ENCODE measurements at places on chromosomes 5 and 9.

DNA sequence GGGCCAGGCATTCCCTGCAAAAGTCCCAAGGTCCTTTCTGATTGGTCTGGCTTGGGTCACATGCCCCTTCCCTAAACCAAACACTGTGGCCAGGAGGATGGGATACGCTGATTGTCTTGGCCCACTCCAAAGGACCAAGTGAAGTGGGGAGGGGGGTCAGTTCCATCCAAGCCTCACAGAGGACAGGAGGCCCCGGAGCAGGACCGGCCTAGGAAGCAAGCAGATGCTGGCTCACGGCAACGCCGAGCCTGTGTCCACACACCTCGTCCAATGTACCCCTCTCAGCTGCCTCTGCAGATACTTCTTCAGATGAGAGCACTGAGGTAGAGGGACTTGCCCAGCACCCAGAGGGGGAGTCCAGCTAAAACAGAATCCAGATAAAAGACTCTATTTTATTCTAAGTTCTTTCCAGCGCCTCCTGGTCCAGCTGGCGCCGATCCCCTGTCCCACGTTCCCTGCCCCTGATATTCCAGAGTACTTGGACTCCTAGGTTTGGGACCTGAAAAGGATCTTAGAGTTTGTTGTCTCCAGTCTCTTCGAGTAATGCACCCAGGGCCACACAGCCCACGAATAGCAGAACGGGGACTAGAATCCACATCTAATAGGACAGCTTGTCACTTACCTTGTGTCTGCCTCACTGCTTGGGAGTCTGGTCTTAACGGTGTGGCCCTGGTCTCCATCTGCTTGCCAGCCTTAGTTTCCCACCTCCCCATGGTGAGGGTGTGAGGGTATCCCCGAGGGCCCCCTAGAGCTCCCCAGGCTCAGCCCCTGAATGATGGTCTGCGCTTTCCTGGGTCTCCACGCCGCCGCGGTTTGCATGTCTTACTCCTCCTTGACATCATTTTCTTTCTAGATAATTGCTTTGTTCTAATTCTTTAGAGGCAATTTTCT, 72.4 kb upstream of the UNC5A start:
- no peak overlapping the region for H3K27ac ChIP-seq
- H3K27me3 ChIP-seq, result no peaks in the 10 kb centered on the region
- peaks cover 6% of the 10 kb centered on the region for H3K4me1 ChIP-seq
- H3K36me3 ChIP-seq, result no peaks in the 10 kb centered on the region

- H3K27ac ChIP-seq, result no peak overlapping the region
- DNase-seq, result no peak
- peaks cover 9% of the 10 kb centered on the region for H3K36me3 ChIP-seq
- no peaks in the 10 kb centered on the region for H3K27me3 ChIP-seq
- H3K4me3 ChIP-seq, result no peak overlapping the region
- peaks cover 9% of the 10 kb centered on the region for H3K4me1 ChIP-seq
Observed at GRCh38 chr5:177478711-177479646, 5.5 kb upstream of the DBN1 start.

DNA sequence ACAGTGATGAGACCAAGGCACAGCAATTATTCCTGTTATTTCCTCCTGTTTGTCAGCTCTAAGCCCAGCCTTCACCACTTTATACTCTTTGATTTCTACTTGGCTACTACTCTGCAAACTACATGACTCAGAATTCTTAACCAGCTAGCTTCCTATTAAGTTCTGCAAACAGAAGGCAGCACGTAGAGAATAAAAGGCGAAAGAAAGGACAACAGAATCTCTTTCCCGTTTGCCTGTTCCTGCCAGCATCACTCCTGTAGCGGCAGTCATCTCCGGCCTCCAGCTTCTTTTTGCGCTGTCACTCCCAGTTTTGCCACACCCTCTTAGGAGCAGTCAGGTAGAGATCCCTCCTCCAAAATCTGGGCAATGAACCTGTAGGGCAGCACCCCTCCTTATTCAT, 29.9 kb downstream of the DPYSL3 start:
- no peak overlapping the region for H3K27ac ChIP-seq
- H3K4me1 ChIP-seq, result peaks cover 3% of the 10 kb centered on the region
- no peak for DNase-seq
- H3K4me3 ChIP-seq, result no peak overlapping the region
- H3K36me3 ChIP-seq, result no peaks in the 10 kb centered on the region
- H3K27me3 ChIP-seq, result no peaks in the 10 kb centered on the region

- peaks cover 62% of the 10 kb centered on the region for H3K27me3 ChIP-seq
- no peak for DNase-seq
- peak overlapping the region; percentile 56 for H3K4me3 ChIP-seq
- H3K27ac ChIP-seq, result no peak overlapping the region
Observed at GRCh38 chr5:181053488-181054121, 13.5 kb downstream of the BTNL9 start.
